T follicular helper cell (primary cell): ENCODE measurements at places on chromosomes 6 and 20.

GRCh38 chr6:17419189-17419575 is 25.8 kb downstream of the CAP2 start:
- DNase-seq: no peak

DNA sequence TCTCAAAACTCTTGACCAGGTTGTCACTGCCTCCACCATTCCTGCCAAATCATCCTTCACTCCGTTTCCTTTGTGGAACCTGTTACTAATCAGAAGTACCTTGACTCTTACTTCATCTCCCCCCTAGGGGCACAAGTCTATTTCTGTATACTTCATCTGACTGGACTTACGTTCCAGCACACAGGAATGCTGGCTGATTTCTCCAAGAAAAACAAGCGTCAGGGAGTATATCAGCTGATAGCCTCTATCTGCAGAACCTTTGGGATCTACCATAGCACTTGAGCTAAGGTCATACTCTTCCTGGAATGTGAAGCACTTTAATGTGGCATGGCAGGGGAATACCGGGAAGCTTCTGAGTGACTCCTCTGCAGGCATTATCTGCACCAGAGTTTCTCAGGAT is 178.1 kb upstream of the MOCS1 start:
- DNase-seq: no peak

- no peak for DNase-seq
Observed at GRCh38 chr20:16621435-16622141, 48.3 kb upstream of the KIF16B start.

GRCh38 chr20:5510446-5510845 is 193.7 kb upstream of the PROKR2 start:
- no peak for DNase-seq

DNA sequence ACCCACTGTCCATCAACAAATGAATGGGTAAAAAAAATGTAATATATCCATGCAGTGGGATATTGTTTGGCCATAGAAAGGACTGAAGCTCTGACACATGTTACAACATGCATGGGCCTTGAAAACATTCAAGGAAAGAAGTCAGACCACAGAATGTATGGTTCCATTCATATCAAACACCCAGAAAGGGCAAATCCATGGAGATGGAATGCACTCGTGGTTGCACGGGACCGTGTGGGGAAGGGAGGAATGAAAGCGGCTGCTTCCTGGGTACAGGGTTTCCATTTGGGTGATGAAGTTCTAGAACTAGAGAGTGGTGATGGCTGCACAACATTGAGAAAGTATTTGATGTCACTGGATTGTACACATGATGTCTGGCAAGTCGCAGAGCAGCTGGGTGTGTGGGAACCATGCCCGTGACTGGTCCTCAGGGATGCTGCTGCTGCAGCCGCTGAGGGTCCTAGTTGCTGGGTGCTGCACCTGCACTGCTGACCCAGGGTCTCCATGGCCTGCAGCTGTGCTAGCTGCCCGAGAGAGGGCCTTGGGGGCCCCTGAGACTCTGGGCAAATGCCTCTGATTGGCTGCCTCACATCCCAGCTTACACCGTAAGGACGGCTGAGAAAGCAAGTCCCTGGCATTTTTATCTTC is 220.3 kb downstream of the NRN1 start:
- no peak for DNase-seq

- no peak for DNase-seq
Observed at GRCh38 chr20:21309678-21310467, 6.7 kb downstream of the XRN2 start.

- no peak for DNase-seq
Observed at GRCh38 chr6:72403413-72403812, 218.5 kb upstream of the KCNQ5 start.

DNA sequence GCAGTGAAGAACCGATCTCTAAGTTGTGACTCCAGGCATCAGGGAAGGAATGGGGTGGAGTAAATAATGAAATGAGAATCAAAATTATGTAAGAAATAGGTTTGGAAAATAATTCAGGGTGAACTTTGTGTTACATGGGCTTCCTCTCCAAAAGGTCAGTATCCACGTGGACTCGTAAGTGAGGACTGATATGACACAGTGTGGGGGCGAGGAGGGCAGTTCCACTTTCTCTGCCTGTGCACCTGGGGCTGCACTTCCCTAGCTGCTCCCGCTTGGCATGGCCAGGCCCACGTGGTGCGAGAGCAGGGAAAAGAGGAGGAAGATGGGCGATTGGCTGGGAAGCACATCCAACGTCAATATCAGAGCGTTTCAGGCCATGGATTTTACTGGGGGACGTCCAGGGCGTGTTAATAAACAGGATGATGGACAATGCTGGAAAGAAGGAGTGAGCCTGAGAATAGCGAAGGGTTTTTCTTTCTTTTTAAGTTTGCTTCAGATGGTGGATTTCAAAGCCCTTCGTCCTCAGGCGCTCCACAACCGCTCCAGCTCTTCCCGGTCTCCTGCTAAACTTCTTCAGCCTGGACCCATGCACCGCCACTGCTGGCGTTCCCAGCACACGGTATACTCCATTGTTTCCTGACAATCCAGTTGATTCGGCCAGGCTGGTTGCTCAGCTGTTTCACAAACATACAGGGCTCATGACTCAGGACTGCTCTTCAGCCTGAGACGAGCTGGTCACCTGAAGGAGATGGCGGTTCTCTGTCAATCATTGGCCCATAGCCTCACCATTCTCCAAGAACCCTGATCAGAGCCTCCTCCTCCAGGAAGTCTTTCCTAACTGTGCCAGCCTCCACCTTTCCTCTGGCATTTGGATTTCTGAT is 11.8 kb downstream of the CCR6 start:
- DNase-seq: no peak

DNA sequence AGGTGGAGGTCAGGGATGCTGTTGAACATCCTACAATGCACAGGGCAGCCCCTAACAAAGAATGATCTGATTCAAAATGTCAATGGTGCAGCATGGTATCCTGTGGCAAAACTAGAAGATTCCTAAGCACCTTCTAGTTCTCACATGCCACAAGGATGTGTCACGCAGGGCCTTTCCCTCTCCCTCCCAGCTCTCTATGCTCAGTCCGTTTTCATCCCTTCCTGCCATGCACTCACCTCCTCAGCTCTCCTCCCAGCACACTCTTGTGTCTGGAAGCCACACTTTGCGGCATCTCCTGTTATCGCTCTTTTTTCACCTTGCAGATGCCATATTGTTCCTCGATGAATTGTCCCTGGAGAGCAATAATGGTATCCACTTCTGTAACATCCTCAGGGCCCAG is 263.4 kb downstream of the CDC5L start:
- no peak for DNase-seq

- DNase-seq: no peak
Observed at GRCh38 chr20:10115021-10115420, 80.2 kb downstream of the ANKEF1 start.

DNA sequence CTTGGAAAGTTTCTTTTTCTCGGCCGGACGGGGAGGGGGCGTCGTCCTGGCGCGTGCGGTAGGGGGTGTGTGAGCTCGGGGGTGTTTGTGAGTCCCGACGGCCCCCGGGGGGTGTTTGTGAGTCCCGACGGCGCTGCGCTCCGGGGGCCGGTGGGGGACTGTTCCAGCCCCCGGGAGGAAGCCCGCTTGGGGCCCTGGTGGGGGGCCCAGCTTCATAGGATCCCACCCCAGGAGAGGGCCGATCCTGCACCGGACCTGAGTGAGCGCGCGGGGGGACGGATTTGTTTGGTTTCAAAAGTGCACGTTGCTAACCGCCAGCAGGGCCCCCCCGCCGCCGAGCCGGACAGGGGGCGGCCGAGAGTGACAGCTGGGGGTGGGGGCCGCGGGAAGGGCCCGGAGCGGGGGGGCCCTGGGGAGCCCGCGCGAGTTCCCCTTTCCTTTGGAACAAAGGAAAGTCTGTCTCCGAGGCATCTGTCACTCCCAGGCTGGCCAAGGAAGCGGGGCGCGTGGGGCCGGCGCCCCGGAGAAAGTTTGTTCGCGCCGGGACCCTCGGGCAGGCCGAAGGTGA is 485 bp downstream of the TGIF2 start:
- peak; percentile 26 for DNase-seq

- DNase-seq: no peak
Observed at GRCh38 chr6:125471667-125472066, 169.9 kb upstream of the HDDC2 start.
